ENCODE measurements at places on chromosomes 3 and 15. TPM values are rescaled to one million over a fixed set of nuclear protein-coding genes. Genes with fewer than 3 reads are reported as not detected.

Gene CYP1A1
- 2.2 TPM for total RNA-seq

Gene CYP8B1
- total RNA-seq = not detected

Gene EFCAB12
- 0.47 TPM for total RNA-seq

Gene CHRNA5
- 1.7 TPM for total RNA-seq

Gene SNX33
- 35.2 TPM for total RNA-seq

Gene AADACL2
- total RNA-seq = not detected

Gene SAMD7
- total RNA-seq = not detected

Gene ZNF660
- total RNA-seq = 4.5 TPM
